ENCODE measurements at places on chromosomes 1 and 21.

- DNase-seq, result no peak
Measured at GRCh38 chr1:72140222-72140621, 142.1 kb downstream of the NEGR1 start.

- no peak for DNase-seq
Measured at GRCh38 chr1:201266774-201267173, 16.5 kb upstream of the PKP1 start.

- no peak for DNase-seq
Measured at GRCh38 chr1:156550346-156550745, 22.0 kb downstream of the IQGAP3 start.

DNA sequence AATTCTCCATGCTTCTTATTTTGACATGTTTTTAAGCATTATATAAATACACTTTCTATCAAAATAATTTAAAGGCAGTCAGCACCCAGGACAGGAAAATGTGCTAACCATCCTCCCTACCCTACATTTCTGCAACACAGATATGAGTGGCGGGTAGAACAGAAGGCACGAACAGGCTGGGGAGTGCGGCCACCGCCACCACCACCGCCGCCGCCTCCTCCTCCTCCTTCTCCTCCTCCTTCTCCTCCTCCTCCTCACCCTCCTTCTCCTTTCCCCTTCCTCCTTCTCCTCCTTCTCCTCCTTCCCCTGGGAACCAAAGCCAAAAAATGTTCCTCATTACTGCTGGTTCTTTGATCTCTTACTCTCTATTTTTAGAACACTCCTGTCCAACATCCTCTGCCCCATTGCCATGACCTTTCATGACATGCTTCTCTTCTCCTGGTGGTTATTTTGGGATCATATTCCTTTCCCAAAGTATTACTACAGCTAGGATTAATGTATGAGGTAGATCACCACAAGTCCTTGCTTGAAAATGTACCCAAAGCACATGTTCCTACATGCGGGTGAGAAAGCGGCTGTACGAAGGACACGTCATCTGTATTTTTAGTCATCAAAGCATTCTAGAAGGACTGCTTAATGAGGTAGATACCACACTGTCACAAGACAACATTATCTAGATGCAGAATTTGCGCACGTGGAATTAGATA lies 24.5 kb upstream of the CCN1 start:
- no peak for DNase-seq

GRCh38 chr1:223872308-223872901 lies 26.7 kb upstream of the TP53BP2 start:
- DNase-seq, result no peak

GRCh38 chr1:151005729-151006319 lies 878 bp downstream of the MINDY1 start:
- no peak for DNase-seq
